ENCODE measurements at places on chromosomes 7 and 10.

DNA sequence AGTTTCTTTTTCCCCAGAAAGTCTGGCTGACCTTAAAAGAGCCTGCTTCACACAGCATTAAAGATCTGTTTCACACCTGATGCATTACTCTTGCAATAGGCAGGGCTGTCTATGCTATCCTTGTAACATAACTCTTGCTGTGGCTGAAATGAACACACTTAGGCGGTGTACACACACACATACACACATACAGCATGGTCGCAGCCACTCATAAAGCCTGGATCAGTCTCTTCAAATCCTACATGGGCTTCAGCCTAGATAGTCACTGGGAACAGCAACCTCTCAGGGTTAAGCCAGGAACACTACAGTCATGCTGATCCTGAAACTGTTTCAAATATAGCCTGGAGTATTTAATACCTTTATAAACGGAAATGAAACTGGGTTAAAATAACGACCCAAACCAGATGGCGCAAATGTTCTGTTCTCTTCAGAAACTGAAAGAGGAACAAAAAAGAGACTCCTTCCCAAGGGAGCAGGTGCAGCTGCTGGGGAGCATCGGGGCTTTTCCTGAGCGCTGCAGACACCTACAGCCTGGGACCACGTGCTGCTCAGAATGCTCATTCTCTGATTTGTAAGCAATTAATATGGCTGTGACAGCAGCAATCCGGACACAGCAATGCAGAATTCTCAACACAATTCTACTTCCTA lies 61.0 kb upstream of the SFMBT2 start:
- no peak for DNase-seq

- DNase-seq, result no peak
Observed at GRCh38 chr10:7306147-7306546, 104.7 kb downstream of the SFMBT2 start.

- no peak for DNase-seq
Observed at GRCh38 chr7:30027740-30028215, 434 bp upstream of the PLEKHA8 start.

- no peak for DNase-seq
Observed at GRCh38 chr10:129790715-129791446, 173.2 kb downstream of the EBF3 start.

DNA sequence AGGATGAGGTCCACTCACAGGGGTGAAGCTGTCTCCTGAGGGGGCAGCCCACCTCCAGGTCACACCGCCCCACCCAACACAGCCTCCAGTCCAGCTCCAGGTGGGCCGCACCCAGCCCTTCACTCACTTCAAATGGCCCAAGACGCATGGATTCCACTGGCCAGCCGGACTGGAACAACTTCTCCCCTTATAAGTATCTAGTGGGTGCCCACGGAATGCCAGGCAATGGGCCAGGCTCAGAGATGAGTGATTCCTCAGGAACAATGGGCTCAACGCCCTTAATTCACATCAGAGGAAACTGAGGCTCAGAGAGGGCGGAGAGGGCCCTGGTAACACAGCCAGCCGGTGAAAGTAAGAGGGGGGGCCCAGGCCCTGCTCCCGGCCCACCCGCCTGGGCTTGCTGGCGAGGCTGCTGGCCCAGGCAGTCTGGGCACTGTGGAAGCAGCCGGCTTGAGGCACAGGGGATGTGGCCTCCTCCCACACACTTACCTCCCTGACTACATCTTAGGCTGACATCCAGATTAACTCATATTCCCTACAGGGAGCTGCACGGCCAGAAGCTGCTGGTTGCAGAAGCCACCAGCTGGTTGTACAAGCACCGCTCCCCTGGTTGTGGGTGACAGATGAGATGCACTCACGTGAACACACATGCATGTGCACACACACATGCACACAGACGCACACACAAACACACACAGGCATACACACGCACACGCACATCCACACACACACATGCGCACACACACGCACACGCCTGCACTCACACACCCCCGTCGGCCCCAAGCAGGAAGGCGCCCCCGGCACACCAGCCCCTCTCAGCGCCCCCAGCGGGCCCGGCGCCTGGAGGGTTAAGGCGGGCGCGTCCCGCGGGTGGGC lies 1.0 kb upstream of the FAM20C start:
- peak; percentile 83 for DNase-seq

- DNase-seq, result peak; percentile 18
Observed at GRCh38 chr7:66255534-66256100, 50.5 kb downstream of the TPST1 start.

DNA sequence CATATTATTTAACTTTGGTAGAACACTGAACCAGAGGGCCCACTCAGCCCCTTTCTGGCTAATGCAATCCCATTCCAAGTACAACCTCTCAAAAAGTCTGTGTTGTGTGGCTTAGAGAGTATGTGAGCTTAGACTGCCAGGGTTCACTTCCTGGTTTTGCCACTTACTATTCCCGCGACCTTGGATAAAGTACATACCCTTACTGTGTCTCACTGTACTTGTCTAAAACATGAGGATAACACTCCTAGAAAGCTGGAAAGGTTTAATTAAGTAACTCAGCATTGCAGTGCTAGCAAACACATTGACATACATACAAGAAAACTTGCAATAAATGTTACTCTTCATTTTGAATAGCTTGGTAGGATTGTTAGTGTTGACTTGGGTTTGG lies 215.8 kb downstream of the CHCHD3 start:
- no peak for DNase-seq

- DNase-seq, result no peak
Observed at GRCh38 chr7:131687296-131687695, 130.9 kb upstream of the PODXL start.

GRCh38 chr10:13690281-13690825 lies 103.6 kb downstream of the PRPF18 start:
- no peak for DNase-seq

- DNase-seq, result no peak
Observed at GRCh38 chr7:45240273-45240771, 82.7 kb downstream of the RAMP3 start.

- DNase-seq, result no peak
Observed at GRCh38 chr7:36232555-36232954, 79.5 kb downstream of the EEPD1 start.

DNA sequence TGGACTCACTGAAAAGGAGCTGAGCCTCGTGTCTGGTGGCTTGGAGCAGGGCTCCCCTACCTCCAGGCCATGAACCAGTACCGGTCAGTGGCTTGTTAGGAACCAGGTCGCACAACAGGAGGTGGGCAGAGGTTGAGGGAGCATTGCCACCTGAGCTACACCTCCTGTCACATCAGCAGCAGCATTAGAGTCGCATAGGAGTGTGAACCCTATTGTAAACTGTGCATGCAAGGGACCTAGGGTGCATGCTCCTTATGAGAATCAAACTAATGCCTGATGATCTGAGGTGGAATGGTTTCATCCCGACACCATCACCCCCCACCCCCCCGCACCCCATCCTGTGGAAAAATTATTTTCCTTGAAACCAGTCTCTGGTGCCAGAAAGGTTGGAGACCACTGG lies 50.4 kb downstream of the TSPAN15 start:
- DNase-seq, result no peak

DNA sequence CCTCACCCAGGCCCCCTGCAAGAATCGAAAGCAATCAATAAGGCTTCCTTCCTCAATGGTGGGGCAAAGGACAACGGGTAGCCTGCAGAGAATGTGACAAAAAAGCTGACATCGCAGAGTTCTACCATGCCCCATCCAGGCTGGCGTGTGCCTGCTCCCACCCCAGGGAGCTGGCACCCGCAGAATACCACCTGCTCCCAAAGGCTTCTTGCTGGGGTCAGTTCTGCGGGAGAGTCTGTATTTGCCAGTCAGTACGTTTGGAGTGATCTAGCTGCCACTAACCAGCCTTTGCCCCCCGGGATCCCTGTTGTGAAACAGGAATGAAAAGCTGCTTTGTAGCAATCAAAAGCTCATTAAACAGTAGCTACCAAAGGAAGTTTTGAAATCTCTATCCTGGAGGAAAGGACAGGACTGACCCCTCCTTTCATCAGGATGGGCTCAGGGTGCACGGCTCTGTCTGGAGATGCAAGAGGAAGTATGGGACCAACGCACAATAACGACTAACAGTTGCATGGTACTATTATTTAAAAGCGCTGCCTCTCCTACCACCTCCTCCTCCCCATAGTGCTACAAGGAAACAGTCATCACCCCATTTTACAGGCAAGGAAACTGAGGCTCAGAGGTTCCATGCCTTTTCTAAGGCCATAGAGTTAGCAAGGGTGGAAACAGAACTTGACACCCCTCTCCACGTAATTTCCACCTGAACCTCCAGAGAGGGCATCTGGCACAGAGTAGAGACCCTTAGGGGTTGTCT lies 67.0 kb downstream of the FGFR2 start:
- no peak for DNase-seq

DNA sequence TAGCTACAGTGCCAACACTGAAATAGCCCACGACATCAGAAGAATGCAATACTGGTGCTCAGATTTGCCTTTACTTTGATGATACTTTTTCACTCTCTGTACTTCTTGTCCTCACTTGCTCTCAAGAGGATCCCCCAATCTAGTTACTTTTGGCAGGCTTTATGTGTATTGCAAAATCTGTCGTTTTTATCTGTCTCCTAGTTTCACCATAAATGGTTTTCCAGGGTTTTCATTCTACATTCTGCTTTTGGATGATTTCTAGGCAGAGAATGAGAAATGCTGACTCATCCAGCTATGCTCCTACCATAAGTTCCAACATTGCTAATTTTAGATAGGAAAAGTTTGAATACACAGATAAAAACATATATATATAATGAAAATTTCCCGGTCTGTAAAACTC lies 659.5 kb upstream of the NRG3 start:
- no peak for DNase-seq

All from astrocyte of the cerebellum (primary cell).